Brain (organoid and tissue), 16 donors: ENCODE measurements at places on chromosomes 4 and X.
A peak's percentile ranks its signal among the peaks of the same experiment; 100 is the strongest.

DNA sequence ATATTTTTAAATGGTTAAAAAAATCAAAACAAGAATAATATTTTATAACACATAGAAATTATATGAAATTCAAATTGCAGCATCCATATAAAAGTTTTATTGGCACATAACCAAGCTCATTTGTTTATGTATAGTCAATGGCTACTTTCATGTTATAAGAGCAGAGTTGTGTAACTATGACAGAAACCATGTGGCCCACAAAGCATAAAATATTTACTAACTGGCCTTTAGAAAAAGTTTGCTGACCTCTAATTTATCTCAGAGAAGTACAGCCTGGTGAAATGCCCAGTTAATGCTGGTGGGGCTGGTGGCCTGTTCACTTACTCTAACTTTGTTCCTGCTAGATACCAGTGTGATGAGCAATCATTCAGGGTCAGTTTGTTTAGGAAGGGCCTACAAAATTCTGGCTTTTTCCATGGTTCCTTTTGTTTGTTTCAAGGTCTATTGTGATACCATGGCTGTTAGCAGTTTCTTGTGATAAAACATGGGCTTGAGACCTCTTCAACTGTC is 104.6 kb downstream of the PPP1R2C start:
- no peak for DNase-seq

DNA sequence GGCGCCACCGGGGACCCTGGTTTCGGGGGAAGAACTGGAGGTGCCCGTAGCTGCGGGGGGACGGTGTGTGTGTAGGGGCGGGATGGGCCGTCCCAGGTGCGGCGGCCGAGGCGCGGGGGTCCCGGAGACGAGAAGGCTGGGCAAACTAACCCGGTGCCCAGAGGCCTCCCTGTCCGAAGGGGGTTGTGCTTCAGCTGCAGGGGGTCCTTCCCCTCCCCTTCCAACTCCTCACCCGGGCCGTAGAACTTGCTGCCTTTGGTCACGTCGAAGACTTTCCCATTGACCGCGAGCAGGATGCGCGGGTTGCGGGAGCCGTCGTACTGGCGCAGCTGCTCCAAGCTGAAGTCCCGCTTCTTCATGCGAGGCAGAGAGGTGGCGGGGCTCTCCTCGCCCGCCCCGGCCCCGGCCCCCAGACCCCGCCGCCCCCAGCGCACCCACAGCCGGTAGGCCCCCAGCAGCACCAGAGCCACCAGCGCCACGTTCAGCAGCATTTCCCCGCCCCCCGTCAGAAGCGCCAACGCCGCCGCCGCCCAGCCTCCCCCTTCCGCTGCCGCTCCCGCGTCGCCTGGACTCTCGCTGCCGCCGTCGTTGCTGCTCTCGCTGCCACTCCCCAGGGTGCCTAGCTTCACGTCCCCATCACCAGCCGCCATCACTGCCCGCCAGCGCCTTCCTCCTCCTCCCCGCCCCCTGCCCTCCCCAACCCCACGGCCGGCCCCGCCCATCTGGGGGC is at the start of gene PGRMC2:
PGRMC2 (minus strand) TSS at position 673 of the 730 bp plus-strand sequence; CDS start at position 650, 23 bp downstream.
- DNase-seq, result no peak

DNA sequence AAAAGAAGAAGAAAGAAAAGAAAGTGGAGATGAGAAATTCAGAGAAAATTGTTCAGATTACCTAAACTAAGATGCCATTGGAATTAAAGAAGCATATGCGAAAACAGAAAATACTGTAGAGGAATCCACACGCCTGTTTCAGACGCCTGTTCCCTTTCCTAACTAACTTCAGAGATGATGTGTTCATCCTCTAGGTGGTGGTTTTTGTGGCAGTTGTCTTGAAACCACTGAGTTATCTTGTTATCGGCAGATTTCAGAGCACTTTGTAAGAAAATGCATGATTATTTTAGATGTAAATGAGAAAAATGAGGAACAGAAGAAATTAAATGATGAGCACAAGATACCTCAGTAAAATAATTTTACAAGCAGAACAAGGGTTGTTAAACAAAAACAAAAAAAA is 48.3 kb downstream of the FUNDC1 start:
- no peak for DNase-seq

- DNase-seq, result no peak
These were observed 27.9 kb downstream of the ABHD18 start for GRCh38 chr4:127993151-127993550.

DNA sequence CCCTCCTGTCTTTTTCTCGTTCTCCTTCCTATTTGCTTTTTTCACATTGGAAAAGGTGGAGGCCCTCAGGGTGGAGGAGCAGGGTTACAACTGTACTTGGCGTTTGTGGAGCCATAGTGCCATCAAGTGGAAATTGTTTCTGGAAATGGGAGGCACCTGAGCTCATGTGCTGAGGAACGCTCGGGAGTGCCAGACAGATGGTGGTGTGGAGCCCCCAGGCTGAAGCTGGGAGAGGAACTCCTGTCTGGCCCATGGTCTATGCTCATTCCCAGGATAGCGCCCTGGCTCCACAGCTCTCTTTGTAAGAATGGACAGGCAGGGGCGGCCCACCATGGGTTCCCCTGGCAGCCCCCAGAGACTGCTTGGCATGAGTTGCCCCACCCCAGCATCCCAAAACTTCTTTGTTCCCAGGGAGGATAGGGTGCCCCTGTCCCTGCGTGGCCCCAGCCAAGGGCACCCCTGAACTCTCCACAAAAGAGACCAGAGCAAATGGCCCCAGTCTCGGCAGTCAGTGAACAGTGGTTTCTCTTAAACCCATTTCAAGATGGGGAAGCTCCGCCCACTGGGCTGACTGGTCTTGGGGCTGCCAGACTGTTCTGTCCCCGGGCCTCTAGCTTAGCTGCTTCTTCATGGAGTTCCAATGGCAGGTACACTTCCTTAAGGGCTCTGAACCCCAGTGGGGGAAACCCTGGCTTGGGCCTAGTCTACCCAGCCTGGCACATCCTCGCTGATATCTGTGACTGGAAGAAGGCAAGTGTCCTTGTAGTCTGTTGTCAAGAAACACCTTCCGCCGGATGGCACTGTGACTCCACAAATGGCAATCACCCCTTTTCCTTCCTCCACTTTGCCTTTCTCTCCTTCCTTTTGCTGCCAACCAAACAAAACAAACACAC is 70.1 kb downstream of the NBDY start:
- no peak for DNase-seq

DNA sequence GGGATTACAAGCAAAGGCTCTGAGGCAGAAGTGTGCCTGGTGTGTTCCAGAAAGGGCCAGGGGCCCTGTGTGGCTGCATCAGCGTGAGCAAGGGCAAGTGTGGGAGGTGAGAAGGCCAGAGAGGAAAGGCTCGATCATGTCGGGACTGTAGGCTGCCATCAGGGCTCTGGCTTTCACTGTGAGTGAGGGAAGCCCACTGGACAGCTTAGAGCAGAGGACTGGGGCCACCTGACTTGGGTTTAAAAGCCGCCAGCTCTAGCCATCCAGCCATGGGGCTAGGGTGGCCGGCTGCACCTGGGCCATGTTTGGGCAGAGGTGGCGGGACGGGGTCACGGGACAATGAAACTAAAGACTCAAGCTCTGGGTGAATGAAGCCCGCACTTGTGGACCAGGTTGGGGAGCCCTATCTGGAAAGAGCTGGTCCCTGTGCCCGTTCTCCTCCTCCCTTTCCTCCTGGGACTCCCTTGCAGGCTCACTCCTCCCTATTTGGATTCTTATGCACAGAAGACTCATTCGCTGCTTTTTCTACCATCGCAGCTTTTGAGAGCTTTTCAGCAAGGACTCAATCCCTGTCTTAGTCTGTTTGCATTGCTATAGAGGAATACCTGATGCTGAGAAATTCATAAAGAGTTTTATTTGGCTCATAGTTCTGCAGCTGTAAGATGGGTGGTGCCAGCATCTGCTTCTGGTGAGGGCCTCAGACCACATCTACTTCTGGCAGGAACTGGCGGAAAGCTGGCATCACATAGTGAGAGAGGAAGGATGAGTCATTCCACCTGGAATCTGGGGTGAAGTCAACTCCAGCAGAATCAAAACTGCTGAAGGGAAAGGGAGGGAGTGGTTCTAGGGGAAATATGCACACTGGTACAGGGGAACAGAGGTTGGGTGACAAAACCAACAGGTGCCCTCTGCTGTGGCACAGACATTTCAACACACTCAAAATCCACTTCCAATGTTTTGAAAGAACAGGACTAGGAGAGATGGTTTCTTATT is 15.3 kb downstream of the CTAG1B start:
- DNase-seq, result no peak

GRCh38 chrX:56313308-56313707 is 81.2 kb downstream of the KLF8 start:
- DNase-seq, result no peak

DNA sequence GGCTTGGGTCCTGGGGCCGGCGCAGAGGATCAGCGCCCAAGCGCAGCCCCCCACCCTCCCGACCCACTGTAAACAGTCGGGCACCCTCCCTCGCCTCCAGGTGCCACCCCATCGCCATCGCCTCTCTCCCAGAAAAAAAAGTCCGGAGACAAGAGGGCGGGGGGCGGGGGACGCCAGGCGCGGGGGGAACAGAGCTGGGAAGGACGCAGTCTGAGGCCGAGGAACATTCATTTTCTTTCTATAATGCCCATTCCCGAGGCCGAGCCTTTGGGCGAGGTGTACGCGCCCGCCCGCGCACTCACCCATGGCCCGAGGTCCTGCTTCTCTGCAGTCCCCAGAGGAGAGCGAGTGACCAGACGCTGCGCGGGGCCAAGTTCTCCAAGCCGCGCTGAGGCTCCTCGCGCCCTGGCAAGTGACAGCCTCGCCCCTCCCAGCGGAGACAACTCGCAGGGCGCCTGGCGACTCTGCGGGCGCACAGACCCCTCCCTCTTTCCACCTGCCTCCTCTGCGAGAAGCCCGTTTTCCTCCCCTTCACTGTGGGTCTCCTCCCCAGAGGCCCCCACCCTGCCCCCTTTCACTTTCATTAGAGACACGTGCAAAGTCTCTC is 63.5 kb upstream of the WDR17 start:
- peak; percentile 68 for DNase-seq

DNA sequence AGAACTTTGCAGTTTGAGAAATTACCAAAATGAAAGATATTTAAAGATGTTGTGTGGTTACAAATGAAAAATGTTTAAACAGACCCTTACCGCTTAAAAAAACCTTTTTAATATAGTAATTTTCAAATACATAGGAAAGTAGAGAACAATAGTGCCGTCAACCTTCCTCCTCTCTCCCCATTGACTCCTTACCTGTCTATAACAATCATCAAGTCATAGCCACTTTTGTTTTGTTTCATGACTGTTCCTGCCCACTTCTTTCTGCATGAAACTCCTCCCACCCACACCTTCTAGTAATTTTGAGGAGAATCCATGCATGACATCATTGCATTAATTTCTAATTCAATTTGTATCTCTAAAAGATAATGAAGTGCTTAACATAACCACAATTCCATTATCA is 76.5 kb upstream of the ATP8A1 start:
- no peak for DNase-seq

DNA sequence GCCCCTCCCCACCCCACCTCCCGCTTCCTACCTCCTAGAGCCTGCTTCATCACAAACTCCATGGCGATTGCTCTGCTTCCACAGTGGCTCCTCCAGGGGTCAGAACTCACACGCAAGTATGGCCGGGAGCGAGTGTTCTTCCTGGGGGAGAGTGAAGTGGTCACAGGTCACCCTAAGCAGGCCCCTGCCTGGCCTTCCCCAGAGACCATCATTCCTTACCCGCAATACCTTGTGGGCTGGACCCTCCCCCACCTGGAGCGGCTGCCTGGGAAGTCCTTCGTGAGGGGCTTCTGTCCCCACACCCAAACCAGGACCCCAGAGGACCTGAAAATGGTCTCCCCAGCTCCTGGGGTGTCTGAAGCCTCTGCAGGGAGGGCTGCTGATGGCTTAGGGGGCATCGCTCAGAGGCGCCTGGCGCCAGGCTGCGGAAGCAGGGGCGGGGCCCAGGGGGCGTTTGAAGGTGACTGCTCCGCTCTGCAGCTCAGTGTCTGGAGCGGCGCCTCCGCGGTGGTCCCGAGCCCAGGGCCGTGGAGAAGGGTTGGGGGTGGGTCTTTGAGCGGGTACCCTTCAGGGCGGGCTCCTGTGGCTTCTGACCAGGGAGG is 1.4 kb downstream of the CPLX1 start:
- no peak for DNase-seq

GRCh38 chrX:10199212-10199611 is 42.4 kb downstream of the CLCN4 start:
- DNase-seq, result no peak

GRCh38 chrX:22073928-22074327 is 41.8 kb downstream of the PHEX start:
- DNase-seq, result no peak

DNA sequence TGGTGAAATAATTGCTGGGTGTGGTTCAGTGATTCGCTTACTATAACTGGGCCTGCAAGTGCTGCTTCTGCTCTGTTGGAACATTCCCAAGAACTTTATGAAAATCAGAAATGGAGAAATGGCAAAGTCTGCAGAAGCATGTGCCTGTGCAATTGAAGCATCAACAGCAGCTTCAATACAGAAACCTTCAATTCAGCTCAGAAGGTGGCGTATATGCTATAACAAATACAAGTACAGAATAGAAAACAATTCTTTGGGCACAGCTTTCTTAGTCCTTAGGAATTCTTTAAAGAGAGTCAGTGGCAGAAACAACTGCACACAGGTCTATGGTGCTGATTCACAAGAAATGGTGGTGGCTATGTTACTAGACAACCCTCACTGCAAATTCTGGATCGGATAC is 18.0 kb upstream of the PDHA2 start:
- peak; percentile 9 for DNase-seq

DNA sequence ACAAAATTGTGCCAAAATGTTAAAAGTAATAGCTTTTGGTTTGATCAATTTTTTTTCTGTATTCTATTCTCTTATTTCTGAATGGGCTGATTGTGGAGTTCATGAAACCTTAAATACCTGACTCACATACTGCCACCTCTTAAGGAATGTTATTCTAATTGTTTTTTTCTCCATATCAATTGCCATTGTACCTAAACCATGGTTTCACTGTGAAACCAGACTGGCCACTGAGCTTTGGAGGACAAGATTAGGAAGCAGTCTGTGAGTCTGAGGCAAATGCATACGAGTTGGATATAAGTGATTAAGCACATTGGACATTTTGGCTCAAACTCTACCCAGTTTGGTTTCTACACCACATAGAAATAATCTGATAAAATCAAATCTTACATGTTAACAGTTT is 184.0 kb downstream of the IQCM start:
- no peak for DNase-seq

GRCh38 chr4:114815760-114816159 is 217.2 kb downstream of the UGT8 start:
- DNase-seq, result no peak

DNA sequence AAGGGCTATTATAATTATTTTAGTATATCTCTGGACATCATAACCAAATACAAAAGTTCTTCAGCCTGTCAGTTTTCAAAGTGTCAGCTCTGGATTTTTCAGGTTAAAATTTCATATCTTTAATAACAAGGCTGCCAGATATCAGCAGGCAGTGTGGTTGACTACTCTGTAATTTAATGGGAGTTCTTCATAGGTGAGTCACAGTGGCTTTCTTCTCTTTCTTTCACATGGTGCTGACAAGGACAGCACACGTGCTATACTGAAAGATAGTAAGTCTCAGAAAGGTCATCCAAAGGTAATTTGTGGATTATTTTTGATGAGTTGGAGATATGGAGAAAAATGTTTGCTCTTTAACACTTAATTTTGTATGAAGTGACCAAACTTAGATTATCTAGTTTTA is 43.2 kb downstream of the GALNT7 start:
- no peak for DNase-seq
